ENCODE measurements at places on chromosomes 7 and 10.
A peak's percentile ranks its signal among the peaks of the same experiment; 100 is the strongest.

GRCh38 chr7:964401-965231, 10.1 kb upstream of the ADAP1 start:
- DNase-seq, result no peak

DNA sequence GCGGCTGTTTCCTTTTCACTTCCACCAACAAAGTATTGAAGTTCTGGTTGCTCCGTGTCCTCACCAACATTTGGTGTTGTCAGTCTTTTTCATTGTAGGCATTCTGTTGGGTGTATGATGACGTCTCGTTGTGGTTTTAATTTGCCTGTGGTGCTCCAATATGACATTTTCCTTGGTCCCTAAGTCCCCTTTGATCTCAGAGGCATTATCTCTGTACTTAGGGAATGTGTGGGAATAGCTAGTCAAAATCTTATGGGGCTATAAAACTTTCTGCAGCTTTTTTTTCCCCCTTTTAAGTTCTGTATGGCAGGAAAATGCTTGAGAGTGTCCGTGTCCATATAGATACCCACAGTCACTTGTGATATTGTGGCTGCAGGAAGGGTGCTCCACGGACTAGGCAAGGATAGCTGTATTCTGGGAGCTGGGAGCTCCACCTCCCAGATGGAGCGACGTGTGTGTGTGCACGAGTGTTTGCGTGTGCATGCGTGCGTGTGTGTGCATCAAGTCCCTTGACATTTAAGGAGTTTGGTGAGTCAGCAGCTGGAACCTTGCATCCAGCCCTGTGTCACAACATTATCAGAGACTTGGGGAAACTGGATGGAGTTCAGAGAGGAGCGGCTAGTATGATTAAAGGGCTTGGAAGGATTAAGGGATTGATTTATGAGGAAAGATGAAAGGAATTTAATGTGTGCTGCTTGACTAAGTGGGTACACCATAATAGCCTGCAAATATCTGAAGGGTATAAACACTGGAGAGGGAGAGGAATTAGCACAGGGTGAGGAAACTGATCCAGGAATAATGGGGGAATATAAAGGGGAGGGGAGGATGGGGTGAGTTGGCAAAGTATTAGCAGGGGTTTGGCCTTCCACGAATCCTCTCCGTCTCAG, 66.8 kb downstream of the LRMDA start:
- DNase-seq, result peak; percentile 9

DNA sequence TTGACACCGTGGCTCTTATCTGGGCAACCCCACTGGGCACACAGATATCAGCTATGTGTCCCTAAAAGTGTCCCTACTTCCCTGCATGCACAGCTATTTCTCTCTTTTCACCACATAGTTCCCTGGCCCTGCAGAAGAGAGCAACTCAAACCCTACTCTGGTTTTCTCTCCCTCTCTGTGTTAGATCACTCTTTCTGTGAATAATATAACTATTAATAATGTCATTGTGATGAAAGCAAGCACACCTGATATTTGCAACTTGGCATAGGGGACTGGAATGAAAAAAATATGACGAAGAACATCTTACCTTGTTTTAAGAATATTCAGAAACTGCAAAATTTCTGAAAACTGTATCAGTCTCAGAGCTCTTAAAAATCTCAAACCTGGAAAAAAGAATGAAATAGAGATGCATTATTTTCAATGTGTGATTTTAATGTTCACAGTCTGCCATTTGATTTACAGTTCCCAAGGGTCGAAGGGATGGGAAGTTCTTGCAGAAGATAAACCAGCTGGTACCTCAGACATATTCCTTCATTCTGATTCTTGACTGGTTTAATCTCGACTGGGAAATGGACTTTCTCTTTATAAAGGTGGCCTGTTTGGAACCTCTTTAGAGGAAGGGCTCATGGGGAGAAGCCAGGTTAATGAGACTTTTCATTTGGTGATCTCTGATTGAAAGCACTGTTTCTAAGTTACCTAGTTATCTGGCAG, 516.8 kb downstream of the KCNMA1 start:
- no peak for DNase-seq

- no peak for DNase-seq
Observed at GRCh38 chr10:97230146-97230545, 44.4 kb upstream of the SLIT1 start.

- DNase-seq, result no peak
Observed at GRCh38 chr7:95180-95862, 97.0 kb upstream of the FAM20C start.

- DNase-seq, result no peak
Observed at GRCh38 chr10:93715345-93715744, 13.0 kb upstream of the FRA10AC1 start.

DNA sequence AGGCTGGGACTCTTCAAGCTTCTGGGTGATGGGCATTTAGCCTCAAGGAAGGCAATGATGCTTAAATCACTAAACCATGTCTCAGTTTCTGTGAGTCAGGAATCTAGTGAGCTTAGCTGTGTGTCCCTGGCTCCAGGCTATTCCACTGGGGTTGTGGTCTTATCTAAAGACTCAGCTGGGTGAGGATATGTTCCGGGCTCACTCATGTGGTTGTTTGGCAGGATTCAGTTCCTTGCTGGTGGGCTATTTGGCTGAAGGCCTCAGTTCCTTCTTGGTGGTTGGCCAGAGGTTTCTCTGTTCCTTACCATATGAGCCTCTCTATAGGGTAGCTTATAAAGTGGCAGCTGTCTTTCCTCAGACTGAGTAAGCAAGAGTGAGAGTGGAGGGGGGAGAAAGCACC, 12.0 kb downstream of the EVX1 start:
- DNase-seq, result no peak

DNA sequence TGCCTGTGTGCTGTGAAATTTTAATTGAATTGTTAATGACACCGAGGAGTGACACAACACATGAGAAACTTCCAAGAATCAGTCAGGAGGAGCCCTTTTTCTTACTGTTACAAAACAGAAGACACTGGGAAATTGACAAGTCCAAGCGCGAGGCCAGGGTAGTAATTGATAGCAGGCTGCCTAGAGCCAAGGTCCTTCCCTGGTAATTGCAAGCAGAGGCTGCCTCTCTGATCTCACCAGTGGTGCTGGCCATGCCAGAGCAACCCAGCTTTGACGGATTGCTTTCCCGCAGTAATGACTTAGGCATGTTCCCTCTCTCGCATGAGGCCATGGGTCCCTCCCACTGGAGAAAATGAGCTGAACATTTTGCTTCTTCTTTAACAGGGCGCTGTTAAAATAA, 111.5 kb downstream of the LRMDA start:
- DNase-seq, result no peak

DNA sequence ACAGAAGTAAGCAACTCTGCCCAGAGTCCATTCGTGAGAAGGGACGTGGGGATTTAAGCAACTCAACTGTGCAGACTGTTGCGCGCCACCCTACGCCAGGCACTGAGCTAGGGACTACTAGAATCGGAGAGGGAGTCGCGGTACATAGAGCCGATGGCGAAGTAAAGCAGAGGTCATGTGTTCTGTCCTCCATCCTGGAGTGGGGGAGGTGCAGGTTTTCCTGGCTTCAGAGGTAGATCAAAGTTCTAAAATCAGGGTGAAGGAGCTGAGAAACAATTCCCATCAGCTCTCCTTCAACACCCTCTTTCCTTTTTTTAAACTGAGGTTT, 23.2 kb downstream of the SLC35G1 start:
- no peak for DNase-seq

- no peak for DNase-seq
Observed at GRCh38 chr10:28796606-28797512, 119.5 kb downstream of the BAMBI start.

DNA sequence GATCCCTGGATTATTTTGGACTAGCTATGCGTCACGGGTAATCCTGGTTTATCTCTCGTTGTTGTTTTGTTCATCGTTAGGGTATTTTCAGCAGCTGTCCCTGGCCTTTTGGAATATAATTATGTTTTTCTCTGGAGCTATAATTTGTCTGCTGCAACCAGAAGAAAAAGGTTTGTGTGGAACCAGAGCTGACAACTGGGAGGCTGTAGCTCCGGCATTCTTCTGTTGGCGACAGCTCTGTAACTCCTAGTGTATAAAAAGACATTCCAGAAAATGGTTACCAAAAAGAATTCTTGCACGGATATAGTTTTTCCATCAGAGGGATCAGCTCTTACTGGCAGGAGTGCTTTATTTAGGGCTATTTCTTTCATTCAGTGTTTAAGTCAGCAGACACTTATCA, 130.9 kb upstream of the PRR15 start:
- no peak for DNase-seq

- DNase-seq, result no peak
Observed at GRCh38 chr7:13414181-13414580, 575.3 kb downstream of the ETV1 start.

- no peak for DNase-seq
Observed at GRCh38 chr10:47136866-47137265, 163.1 kb upstream of the GDF10 start.

DNA sequence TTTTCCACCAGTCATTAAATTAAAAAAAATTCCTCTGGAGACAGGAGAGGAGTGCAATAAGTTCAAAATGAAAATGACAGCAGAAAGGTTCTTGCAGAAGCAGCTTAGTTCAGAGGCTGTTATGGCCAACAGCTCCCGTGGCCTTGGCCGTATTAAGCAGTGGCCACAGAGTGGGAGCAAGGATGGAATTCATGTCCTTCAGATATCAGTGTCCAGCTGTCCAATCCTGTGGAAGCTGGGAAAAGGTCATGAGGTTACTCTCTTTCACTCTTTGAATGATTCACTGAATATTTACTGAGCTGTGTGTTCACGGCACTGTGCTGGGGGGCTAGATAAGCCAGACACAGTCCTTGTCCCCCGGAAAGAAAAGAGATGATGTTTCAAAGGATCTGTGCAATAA, 231.8 kb downstream of the BMPER start:
- no peak for DNase-seq

- DNase-seq, result no peak
Observed at GRCh38 chr10:19922236-19922963, 106.2 kb downstream of the PLXDC2 start.

DNA sequence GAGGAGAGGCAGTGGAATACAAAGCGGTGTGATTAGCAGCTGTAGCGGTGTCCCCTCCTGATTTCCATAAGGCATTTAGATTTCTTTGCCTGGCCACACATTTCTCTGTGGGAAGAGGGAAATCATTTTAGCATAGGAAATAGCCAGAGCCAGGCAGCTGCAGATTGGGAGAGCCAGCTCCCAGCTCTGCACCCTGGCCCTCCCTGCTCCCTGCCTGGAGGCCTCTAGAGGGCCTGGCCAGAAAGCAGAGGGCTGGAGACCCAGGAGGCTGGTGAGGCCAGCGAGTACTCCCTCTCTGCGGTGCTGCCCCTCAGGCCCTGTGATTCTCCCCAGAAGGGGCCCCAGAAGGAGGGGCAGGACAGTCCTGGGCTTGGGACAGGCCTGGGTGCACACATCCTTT, 85.7 kb downstream of the C10orf105 start:
- no peak for DNase-seq

GRCh38 chr7:15236952-15237351, 324.9 kb downstream of the AGMO start:
- no peak for DNase-seq

- no peak for DNase-seq
Observed at GRCh38 chr7:14751461-14751860, 151.1 kb downstream of the DGKB start.

DNA sequence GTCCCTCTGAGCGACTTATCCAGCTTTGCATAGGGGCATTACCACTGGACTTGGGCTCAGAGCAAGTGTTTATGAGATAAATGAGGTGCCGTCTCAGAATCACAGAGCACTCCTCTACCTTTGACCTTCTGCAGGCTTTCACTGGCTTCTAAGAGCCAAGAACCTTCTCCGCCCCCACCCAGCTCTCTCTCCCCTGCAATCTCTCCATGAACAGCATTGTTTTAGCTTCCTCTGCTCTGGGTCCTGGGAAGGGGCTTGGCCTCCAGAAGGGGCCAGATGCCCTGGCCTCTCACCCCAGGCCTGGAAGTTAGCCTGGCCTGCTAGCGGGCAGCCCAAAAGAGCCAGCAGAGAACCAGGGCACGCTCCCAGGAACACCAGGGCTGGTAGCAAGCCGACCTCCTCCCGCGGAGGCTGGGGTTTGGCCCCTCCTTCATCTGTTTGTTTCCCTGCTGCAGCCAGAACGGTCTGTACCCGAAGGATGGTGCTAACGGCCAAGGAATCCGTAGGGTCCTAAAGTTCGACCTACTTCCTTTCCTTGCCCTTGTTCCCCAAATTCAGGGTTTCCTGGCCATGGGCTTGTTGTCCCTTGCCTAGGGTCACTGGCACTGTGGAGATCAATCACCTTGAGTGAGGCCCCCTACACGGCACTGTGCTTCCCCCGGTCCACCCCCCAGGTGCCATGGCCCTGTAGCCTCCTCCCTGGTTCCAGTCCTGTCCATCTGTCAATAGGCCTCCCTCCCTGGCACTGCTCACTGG, 18.7 kb upstream of the DDIT4 start:
- peak; percentile 58 for DNase-seq

- DNase-seq, result no peak
Observed at GRCh38 chr10:85594239-85594638, 772.4 kb downstream of the GRID1 start.

- no peak for DNase-seq
Observed at GRCh38 chr7:147400221-147400689, 1190.3 kb upstream of the C7orf33 start.

- no peak for DNase-seq
Observed at GRCh38 chr7:134727711-134728110, 51.7 kb upstream of the CALD1 start.

- no peak for DNase-seq
Observed at GRCh38 chr10:52853704-52854103, 81.1 kb upstream of the MBL2 start.

DNA sequence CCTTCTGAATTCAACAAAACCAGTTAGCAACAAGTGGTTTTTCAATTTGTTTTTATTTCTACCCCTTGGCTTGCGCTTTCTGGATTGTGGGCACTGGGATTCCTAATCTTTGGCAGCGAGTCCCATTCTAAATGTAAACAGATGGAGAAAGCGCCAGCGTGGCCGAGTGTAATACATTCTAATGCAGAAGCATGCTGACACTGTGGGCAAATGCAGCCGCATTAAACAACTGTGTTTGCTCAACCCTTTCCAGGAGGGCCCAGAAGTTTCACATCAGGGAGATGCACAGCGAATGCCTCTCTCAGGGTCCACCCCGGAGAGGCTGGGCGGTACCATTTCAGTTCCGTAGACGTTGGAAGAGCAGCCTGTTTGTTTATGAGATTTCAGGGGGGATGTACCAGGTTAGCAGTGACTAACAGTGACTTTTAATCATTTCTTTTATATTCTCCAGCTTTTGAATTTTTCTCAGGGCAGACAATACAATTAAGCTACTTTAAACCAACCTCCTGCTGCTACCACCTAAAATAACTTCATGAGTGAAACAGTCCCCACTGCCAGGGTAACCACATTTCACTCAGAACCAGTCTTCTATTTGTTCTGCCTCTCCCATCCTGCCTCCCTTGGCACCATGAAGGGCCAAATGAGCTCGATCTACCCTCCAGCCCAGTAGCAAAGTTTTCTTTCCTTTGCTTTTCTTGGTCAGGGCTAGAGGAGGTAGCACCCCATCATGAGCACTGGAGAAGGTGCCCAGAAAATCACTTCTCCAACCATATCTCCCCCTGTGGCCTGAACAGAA, 164.2 kb upstream of the ITGB1 start:
- no peak for DNase-seq

- no peak for DNase-seq
Observed at GRCh38 chr10:73379064-73379748, 20.5 kb upstream of the CFAP70 start.

GRCh38 chr10:26804418-26805393, 56.1 kb downstream of the ABI1 start:
- no peak for DNase-seq

- no peak for DNase-seq
Observed at GRCh38 chr10:8318956-8319355, 264.5 kb downstream of the GATA3 start.

GRCh38 chr7:18457832-18458231, 37.7 kb upstream of the HDAC9 start:
- no peak for DNase-seq

GRCh38 chr10:69851306-69851705, 49.6 kb downstream of the COL13A1 start:
- DNase-seq, result no peak
